Cardiac fibroblast (primary cell): ENCODE measurements at places on chromosomes 4 and X.

DNA sequence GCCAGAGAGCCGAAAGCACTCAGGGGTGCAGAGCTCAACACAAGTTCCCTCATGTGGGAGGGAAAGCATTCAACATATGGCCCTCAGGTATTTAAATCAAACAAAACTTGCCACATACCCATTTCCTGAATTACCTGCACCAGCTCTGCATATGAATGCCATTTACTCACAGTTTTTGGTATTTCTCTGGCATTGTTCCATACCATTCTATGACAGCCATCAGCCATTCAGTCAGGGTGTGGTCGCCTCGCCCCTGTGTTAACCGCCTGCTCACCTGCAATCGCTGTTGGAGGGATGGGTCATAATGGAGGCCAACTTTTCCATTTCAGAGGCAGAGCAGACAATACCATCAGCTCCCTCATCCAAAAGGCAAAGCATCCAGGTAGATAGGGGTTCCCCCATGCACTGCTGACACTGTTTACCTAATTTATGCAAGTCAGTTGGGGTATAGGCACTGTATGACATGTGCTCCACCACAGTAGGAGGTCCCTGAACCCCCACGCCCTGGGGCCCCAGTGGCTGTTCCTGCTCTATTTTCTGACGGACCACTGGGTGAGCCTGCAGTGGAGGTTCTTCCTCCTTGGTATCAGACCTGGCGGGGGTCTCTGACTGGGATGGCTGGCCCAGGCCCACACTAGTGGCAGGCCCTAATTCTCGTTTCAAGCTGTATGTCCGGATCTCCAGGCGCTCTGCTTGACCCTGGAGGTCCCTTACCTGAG lies 227.1 kb downstream of the ADGRL3 start:
- no peak for DNase-seq

DNA sequence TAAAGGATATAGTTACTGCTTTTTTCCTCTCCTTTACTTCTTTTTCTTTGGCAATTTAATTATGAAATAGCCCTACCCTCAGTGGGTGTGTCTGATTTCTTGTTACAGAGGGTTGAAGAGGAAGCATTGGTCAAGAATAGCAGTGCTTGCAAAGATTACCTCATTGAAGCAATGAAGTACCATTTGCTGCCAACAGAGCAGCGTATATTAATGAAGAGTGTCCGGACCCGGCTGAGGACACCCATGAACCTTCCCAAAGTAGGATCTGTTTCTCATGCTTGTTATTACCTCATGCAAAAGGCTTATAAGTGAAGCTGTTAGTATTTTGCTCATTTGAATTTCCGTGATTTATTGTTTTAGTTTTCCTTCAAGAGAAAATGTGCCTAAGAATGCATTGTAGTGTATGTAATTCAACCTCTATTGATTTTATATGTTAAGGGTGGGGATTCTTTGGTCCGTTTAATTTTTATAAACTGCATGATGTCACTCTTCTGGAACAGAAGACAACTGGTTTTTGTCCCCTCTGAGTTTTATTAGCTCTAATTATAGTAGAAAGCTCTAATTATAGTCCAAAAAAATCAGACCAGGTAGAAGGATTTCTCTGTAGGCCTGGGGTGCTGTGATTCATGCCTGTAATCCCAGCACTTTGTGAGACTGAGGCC lies 27.9 kb upstream of the MSMO1 start:
- no peak for DNase-seq

GRCh38 chrX:131840799-131841495 lies 182.2 kb upstream of the STK26 start:
- no peak for DNase-seq

GRCh38 chr4:115759231-115759630 lies 645.8 kb upstream of the NDST4 start:
- no peak for DNase-seq

DNA sequence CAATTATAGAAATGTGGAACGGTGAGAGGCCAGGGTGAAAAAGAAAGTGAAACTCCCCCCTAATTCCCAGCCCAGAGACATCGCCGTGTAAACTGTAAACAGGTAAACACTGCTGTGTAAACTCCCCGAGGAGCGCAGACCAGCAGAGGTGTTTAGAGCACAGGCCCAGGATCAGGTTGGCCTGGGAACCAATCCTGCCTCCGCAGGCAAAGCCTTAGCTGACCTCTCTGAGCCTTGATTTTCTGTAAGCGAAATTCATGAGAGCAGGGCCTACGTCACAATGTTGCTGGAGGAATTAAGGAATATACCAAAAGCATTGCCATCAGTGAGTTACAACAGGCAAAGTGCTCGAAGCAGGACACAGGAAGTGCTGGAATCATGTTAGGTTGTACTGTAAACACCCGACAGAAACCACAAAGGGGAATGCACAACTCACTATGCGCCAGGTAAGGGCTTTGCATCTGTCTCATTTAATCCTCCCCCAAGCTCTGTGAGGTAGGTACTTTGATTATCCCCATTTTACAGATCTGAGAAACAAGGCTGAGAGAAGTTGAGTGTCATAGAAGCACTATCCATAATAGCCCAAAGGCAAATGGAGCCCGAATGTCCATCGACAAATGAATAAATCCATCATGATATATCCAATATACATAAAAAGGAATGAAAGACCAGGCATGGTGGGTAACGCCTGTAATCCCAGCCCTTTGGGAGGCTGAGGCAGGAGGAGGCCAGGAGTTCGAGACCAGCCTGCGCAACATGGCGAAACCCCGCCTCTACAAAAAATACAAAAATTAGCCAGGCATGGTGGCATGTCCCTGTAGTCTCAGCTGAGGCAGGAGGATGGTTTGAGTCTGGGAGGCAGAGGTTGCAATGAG lies 30.7 kb upstream of the KIAA0232 start:
- DNase-seq: no peak
